RPMI7951 (cell line): ENCODE measurements at places on chromosomes 16 and 17. TPM values are rescaled to one million over a fixed set of nuclear protein-coding genes. Genes with fewer than 3 reads are reported as not detected.

MMP15 gene
- total RNA-seq: 2.6 and 7.7 TPM in 2 replicates

NDRG4 gene
- 2.5 and 3.0 TPM in 2 replicates for total RNA-seq

ZNF287 gene
- total RNA-seq: 4.7 and 5.2 TPM in 2 replicates

ZMYND15 gene
- total RNA-seq: not detected in 2 replicates

IL17C gene
- not detected in 2 replicates for total RNA-seq

HOXB2 gene
- total RNA-seq: 11.9 and 15.1 TPM in 2 replicates

SLC7A6 gene
- 22.6 and 23.9 TPM in 2 replicates for total RNA-seq

GRCh38 chr16:27405546-27406451, 3.8 kb downstream of the IL21R start:
- no peak for DNase-seq

DNA sequence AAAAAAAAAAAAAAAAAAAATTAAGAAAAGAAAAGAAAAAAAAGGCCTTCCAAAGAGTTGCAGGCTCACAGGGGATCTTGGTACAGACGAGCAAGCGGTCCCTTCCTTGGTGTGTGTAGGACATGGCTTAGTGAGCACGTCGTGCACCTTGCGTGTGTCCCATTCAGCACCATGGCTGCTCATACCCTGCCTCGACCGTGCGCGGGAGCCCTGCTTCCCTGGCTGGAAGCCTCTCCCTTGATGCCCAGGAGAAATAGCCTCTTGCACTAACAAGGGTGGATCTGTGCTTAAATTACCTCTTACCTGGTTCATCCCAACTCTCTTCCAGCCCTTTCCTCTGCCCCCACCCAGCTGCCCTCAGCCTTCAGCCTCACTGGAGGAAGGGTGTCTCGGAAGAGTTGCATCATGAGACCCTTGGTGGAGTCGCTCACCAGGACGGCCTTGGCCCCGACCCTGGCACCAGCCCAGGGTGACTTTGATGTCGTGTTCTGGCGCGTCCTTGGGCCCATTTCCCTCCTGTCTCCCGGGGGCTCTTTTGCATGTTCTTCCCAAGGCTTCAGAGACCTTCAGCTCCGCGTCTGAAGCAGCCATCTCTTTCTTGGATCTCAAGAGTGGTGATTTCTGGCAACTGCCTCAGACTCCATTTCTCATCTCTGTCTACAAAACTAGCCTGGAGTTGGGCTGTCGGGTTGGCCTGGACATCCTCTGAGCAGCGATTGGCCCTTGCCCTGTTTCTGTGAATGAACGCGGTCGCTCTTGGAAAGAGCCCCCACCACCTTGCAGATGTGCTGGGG, 127.2 kb downstream of the CMIP start:
- no peak for DNase-seq

- DNase-seq: peak; percentile 60
Measured at GRCh38 chr17:51000835-51001638, 119.6 kb downstream of the SPAG9 start.

DNA sequence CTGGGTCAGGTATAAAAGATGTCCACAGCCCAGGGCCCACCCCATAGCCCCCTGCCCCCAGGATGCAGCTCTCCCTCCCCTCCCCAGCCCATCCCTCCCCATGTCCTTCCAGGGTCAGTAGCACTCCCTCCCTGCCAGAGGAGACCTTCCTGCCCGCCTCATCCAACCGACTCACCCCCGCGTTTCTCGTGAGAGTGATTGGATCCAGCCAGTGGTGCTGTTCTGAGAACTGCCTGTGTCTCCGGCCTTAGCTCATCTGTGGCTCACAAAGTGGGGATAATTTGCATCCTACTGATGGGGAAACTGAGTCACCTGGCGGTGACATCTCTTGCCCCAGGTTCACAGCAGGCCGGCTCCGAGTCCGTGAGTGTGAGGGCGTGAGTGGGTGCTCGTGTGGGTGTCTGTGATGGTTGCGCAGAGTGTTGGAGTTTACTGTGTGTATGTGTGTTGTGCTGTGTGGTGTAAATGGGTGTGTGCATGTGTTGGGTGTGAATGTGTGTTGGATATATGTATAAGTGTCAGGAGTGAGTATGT, 90.7 kb upstream of the GSE1 start:
- DNase-seq: no peak

DNA sequence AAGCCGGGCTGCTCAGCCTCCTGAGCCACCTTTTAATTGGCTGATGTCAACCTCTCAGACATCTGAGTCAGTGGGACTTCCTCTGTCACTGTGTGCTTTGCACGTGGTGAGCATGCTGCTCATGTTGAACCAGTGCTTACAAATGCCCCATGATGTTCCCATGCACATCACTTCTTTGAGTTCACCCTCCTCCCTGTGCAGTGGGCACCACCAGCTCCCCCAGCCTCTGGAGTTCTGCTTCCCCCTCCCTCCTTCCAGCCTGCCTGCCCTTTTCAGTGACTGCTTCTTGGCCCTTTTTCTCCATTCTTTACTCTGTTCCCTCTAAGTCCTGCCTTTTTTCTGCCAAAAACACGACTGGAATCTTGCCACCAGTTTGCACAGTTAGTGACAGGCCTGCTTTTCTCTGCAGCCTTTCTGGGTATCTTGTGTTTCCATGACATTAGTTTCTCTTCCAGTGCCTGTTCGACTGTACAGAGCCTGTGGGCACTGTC, 41.6 kb downstream of the USP10 start:
- DNase-seq: peak; percentile 46
